Kidney epithelial cell (primary cell): ENCODE measurements at places on chromosomes 13 and 19.

DNA sequence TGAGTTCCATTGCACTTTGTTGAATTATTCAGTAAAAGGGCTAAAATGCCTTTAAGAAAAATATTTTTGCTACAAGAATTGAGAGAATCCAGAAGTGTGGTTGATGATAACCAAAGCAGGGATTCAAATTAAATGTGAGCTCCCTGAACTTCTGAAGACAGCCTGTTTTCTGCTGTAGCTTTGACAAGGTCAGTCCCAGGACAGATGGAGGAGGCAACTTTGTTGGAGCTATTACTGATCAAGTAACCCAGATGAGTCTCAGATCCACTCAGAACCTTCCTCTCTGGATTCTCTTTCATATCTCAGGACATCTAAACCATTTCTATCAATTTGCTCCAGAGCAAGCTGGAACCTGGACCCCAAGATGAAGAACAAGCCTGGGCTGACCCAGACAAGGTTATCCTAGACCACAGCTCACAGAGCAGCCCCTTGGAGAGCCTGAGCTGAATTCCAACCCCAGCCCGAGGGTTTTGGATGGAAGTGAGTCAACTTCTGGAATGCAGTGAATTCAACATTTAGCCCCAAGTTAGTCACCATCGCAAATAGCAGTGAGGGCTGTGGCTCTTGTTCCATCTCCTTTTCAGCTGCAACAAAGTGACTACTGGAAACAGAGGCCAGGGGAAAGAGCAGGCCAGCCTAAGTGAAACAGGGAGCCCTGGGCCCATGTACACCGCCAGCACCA is 137.8 kb upstream of the TSC22D1 start:
- peak; percentile 89 for DNase-seq

GRCh38 chr13:24724714-24725113 is 39.3 kb upstream of the RNF17 start:
- DNase-seq, result no peak

DNA sequence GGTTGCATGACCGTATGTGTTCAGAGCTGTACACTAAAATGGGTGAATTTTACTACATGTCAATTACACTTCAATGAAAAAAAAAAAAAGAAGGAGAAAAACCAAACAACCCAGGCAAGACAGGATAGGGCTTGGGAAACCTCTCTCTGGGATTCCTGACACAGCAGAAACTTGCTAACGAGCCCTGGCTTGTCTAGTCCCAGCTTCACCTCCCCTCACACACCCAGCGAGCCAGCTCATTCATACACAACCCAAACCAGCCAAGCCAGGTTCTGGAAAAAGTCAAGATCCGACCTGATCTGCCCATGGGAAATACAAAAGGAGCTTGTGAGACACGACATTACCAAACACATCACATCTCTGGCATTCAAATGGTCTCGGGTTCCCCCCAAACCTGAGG is 3.7 kb upstream of the TECR start:
- DNase-seq, result no peak

DNA sequence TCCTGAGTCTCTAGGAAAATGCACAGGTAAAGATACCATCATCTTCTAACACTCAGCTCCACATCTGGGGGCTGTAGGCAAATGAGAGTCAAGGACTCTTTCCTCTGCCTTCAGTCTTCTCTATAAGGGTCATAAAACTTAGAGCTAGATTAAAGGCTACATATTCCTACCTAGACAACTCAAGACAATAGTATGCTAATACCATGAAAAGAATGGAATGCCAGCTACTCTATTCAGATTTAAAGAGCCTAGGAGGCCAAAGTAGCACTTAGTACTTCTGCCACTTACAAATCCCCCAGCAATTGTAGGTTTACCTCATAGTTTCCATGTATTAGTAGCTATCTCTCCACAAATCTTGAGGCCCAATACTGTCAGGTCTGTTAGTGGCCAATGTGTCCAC is 453.0 kb downstream of the SLITRK5 start:
- DNase-seq, result no peak

GRCh38 chr19:5952193-5953029 is 25.5 kb downstream of the RANBP3 start:
- no peak for DNase-seq

- DNase-seq, result no peak
Measured at GRCh38 chr13:59301174-59301567, 862.6 kb downstream of the DIAPH3 start.

DNA sequence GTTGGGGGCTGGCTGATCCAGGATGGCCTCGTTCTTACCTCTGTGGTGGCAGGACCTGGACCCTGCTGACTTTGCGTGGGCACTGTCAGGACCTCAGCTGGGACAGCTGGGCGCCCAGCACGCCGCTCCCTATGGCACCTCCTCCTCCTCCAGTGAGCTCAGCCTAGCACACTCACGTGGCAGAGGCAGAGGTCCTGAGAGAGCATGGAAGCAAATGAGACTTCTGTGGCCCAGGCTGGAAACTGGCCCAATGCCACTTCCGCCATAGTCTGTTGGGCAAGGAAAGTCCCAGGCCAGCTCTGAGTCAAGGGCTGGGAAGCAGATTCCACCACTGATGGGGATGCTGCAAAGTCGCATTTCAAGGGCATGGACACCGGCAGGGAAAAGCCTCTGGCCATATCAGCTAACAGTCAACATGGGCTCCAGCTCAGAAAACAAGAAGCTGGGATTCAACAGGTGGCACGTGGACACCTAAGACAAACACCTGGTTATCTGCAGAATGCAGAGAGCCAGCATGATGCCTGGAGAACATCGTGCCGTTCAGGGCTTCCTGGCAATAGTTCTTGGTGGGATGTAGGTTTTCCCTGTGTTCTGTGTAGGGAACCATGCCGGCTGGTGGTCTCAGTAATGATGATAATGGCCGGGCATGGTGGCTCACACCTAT is 16.7 kb downstream of the MYBPC2 start:
- no peak for DNase-seq
